ENCODE measurements at places on chromosomes 6 and 20. TPM values are rescaled to one million over a fixed set of nuclear protein-coding genes. Genes with fewer than 3 reads are reported as not detected.
A peak's percentile ranks its signal among the peaks of the same experiment; 100 is the strongest.

The AIG1 gene
- total RNA-seq = 35.9 TPM

The SLA2 gene
- total RNA-seq = 0.88 TPM

The ULBP1 gene
- not detected for total RNA-seq

The XKR7 gene
- total RNA-seq = not detected

The TIAM2 gene
- 77.1 TPM for total RNA-seq

The TNFRSF6B gene
- total RNA-seq = not detected

The COL9A1 gene
- 33.5 TPM for total RNA-seq

The BACH2 gene
- 14.7 TPM for total RNA-seq

The C6orf141 gene
- total RNA-seq = 2.8 TPM

The MRAP2 gene
- total RNA-seq = 1.9 TPM

DNA sequence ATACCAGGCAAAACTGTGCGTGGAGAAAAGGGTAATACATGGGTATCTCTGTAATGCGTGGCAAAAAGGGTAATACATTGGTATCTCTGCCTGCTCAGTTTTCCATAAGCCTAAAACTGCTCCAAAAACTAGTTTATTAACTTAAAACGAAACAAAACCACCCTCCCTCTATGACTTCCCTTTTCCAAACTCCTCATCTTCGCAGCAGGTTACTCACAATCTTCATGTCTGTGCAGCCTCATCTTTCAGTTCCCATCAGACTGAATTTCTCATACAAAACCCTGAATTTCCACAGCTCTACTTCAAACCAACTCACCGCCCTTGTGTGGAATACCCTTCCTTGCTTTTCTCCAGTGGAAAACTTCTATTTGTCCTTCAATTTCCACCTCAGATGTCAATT, 199.4 kb downstream of the PHACTR1 start:
- DNase-seq = no peak
- H3K4me3 ChIP-seq = no peak overlapping the region
- H3K4me1 ChIP-seq = no peaks in the 10 kb centered on the region
- no peaks in the 10 kb centered on the region for H3K36me3 ChIP-seq
- no peaks in the 10 kb centered on the region for H3K27me3 ChIP-seq

- H3K27me3 ChIP-seq = no peaks in the 10 kb centered on the region
- no peak overlapping the region for H3K27ac ChIP-seq
- DNase-seq = no peak
- H3K4me3 ChIP-seq = no peak overlapping the region
- H3K4me1 ChIP-seq = no peaks in the 10 kb centered on the region
- no peaks in the 10 kb centered on the region for H3K36me3 ChIP-seq
Observed at GRCh38 chr6:63389191-63389844, 69.5 kb upstream of the LGSN start.

GRCh38 chr6:26025047-26025893, 62.0 kb upstream of the HFE start:
- H3K4me1 ChIP-seq = no peaks in the 10 kb centered on the region
- no peaks in the 10 kb centered on the region for H3K36me3 ChIP-seq
- H3K4me3 ChIP-seq = no peak overlapping the region
- no peaks in the 10 kb centered on the region for H3K27me3 ChIP-seq

GRCh38 chr6:45835721-45836437, 179.8 kb downstream of the CLIC5 start:
- no peak for DNase-seq
- no peak overlapping the region for H3K4me3 ChIP-seq
- no peak overlapping the region for H3K27ac ChIP-seq
- no peaks in the 10 kb centered on the region for H3K27me3 ChIP-seq
- H3K4me1 ChIP-seq = no peaks in the 10 kb centered on the region
- no peaks in the 10 kb centered on the region for H3K36me3 ChIP-seq

DNA sequence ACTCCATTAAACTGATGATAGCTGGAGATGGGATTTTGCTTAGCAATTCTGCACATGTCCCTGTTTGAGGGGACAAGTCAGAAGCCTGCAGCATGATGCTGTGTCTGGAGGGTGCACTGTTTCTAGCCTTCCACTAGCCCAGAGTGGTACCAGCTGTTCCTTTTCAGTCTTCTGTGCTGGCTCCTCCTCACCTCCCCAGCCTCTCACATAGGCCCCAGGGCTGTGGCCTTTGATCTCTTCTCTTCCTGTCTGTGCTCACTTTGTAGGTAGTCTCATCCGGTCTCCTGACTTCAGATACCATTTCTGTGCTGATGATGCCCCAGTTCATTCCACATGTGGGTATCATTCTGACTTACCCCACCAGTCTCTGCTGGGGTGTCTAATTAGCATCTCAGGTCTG, 126.3 kb downstream of the HIVEP1 start:
- H3K36me3 ChIP-seq = no peaks in the 10 kb centered on the region
- no peak overlapping the region for H3K4me3 ChIP-seq
- no peak overlapping the region for H3K27ac ChIP-seq

GRCh38 chr6:28208111-28208659, 16.9 kb upstream of the ZSCAN9 start:
- H3K27me3 ChIP-seq = peaks cover 69% of the 10 kb centered on the region
- no peaks in the 10 kb centered on the region for H3K4me1 ChIP-seq
- no peak overlapping the region for H3K27ac ChIP-seq
- DNase-seq = no peak
- H3K4me3 ChIP-seq = no peak overlapping the region
- no peaks in the 10 kb centered on the region for H3K36me3 ChIP-seq

GRCh38 chr6:71199736-71200135, 88.9 kb upstream of the OGFRL1 start:
- no peaks in the 10 kb centered on the region for H3K27me3 ChIP-seq
- H3K27ac ChIP-seq = no peak overlapping the region
- H3K36me3 ChIP-seq = no peaks in the 10 kb centered on the region
- no peak overlapping the region for H3K4me3 ChIP-seq
- no peaks in the 10 kb centered on the region for H3K4me1 ChIP-seq

DNA sequence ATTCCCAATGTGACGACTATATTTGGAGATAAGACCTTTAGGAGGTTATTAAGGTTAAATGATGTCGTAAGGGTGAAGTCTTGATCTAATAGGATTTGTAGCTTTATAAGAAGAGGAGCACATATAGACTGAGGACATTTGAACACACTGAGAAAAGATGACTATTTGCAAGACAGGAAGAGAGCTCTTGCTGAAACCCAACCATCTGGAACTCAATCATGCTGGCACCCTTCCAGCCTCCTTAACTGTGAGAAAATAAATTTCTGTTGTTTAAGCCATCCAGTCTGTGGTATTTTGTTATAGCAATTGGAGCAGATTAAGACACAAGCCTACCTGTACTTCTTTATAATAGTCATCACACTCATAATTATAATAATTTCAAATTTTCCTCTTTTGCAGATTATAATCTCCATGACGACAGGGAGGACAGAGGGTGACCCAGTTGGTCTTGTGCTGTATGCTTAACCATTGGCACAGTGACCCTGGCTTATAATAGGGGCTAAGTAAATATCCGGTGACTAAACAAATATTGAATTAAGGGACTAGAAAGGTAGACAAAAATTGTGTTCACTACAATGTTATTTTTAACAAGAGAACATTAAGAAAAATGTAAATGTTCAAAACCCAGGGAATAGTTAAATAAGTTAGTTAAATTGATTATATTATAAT, 206.4 kb upstream of the HDDC2 start:
- H3K4me3 ChIP-seq = no peak overlapping the region
- no peak for DNase-seq
- H3K4me1 ChIP-seq = no peaks in the 10 kb centered on the region
- no peaks in the 10 kb centered on the region for H3K36me3 ChIP-seq
- no peak overlapping the region for H3K27ac ChIP-seq

- no peaks in the 10 kb centered on the region for H3K4me1 ChIP-seq
- H3K36me3 ChIP-seq = no peaks in the 10 kb centered on the region
- no peaks in the 10 kb centered on the region for H3K27me3 ChIP-seq
- H3K27ac ChIP-seq = no peak overlapping the region
Observed at GRCh38 chr20:57294550-57294949, 28.1 kb upstream of the BMP7 start.

GRCh38 chr6:83071023-83071422, 3.6 kb downstream of the DOP1A start:
- no peak for DNase-seq
- H3K4me3 ChIP-seq = no peak overlapping the region
- H3K27me3 ChIP-seq = no peaks in the 10 kb centered on the region

- peak overlapping the region; percentile 84 for H3K4me3 ChIP-seq
- H3K27ac ChIP-seq = peak overlapping the region; percentile 100
- DNase-seq = peak; percentile 83
Observed at GRCh38 chr6:32969685-32970412, 1.5 kb downstream of the BRD2 start.

DNA sequence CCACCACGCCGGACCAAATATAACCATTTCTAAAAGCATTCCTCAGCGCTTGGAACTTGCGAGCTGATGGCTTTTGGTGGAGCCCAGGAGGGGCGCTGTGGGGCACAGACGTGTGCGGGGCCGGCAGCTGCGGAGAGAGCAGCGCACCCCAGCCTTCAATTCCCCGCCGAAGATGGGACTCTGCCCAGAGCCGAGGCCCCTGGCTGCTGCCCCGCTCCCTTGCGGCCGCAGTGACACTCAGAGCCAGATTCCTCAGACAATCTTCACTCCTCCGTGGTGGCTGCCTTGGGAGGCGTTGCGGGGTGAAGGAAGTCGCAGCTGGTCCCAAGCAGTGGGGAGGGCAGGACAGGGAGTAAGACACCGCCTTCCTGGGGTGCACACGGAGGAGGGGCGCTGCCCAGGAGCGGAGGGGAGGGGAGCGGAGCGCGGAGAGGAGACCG, 87.7 kb downstream of the TMEM242 start:
- H3K27me3 ChIP-seq = no peaks in the 10 kb centered on the region
- no peaks in the 10 kb centered on the region for H3K36me3 ChIP-seq
- H3K27ac ChIP-seq = peak overlapping the region; percentile 89
- peak overlapping the region; percentile 44 for H3K4me3 ChIP-seq

DNA sequence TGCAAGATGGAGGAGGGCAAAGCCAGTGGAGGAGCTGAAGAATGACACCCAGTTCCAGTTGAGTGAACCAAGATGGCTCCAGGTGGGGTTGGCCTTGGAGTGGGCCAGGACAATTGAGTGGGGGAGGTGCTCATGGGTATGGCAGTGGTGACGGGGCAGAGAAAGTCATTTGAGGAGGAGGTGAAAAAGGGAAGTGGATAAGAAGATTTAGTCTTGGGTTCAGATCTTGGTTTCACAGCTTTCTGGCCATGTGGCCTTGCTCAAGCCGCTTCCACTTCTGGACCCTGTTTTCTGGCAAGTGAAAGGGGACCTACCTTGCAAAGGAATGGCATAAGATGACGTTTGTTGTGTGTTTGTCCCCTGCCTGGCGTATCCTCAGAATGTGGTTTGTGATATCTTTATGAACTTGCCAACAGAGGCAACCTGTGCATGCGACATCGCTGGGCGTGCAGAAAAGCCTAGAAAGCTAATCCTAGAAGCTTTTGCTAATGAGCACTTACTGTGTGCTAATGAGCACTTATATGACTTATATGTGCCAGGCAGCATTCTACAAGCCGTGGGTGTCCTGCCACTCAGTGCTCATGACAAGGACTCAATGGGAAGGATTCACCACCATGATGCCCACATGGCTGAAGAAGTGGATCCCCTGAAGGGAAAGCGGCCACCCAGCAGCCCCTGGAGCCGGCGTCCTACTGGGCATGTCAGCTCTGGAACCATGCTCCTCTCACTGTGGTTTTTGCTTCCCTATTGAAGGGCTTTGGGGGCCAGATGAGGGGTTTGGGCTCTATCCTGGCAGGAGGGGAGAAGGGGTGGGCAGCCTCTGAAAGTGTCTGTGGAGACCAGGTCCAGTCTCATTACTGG, 23.6 kb upstream of the STX16 start:
- no peak for DNase-seq
- H3K27ac ChIP-seq = no peak overlapping the region
- H3K4me1 ChIP-seq = no peaks in the 10 kb centered on the region
- no peaks in the 10 kb centered on the region for H3K27me3 ChIP-seq
- H3K36me3 ChIP-seq = no peaks in the 10 kb centered on the region

DNA sequence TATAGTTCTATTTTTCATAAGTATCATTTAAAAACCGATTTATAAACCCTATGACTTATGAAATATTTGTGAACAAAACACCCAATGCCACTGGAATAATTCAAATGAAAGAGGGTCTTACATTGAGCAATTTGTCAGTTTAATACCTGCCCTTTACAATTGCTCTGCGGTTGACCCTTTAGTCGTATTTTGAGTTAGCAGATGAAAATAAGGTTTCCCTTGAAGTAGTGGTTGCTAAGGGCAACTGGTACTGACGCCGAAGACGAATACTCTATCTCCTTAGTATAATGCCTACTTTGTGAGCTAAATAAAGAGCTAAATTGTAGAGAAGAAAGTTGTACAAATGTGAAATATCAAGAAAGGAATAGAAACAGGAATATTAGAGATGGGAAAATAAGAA, 69.4 kb downstream of the KCNQ5 start:
- H3K27me3 ChIP-seq = no peaks in the 10 kb centered on the region
- H3K27ac ChIP-seq = no peak overlapping the region
- DNase-seq = no peak
- no peaks in the 10 kb centered on the region for H3K4me1 ChIP-seq
- H3K4me3 ChIP-seq = no peak overlapping the region

- no peak overlapping the region for H3K27ac ChIP-seq
- no peaks in the 10 kb centered on the region for H3K36me3 ChIP-seq
- no peak overlapping the region for H3K4me3 ChIP-seq
- no peak for DNase-seq
- no peaks in the 10 kb centered on the region for H3K27me3 ChIP-seq
- no peaks in the 10 kb centered on the region for H3K4me1 ChIP-seq
Observed at GRCh38 chr20:4794846-4795245, 73.1 kb downstream of the PRND start.

- no peak for DNase-seq
- no peak overlapping the region for H3K27ac ChIP-seq
- H3K4me3 ChIP-seq = no peak overlapping the region
- H3K27me3 ChIP-seq = no peaks in the 10 kb centered on the region
Observed at GRCh38 chr20:12702312-12702711, 306.5 kb upstream of the SPTLC3 start.

GRCh38 chr6:105550955-105551620, 148.2 kb upstream of the PREP start:
- no peak overlapping the region for H3K27ac ChIP-seq
- no peaks in the 10 kb centered on the region for H3K36me3 ChIP-seq
- H3K4me3 ChIP-seq = no peak overlapping the region
- DNase-seq = no peak
- no peaks in the 10 kb centered on the region for H3K4me1 ChIP-seq

- no peak overlapping the region for H3K27ac ChIP-seq
- H3K36me3 ChIP-seq = no peaks in the 10 kb centered on the region
- H3K4me3 ChIP-seq = no peak overlapping the region
- no peak for DNase-seq
- H3K27me3 ChIP-seq = no peaks in the 10 kb centered on the region
Observed at GRCh38 chr20:24095756-24096155, 107.2 kb upstream of the GGTLC1 start.

DNA sequence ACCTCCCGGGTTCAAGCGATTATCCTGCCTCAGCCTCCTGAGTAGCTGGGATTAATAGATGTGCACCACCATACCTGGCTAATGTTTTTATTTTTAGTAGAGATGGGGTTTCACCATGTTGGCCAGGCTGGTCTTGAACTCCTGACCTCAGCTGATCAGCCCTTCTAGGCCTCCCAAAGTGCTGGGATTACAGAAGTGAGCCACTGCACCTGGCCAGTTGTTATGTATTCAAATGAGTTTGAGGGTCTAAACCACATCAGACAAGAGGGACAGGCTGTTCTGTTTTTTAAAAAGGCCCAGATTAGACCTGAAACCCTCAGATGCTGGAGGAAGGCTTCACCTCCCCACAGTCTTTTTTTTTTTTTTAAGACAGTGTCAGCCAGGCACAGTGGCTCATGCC, 4.1 kb upstream of the SPAG4 start:
- no peak for DNase-seq
- H3K4me1 ChIP-seq = no peaks in the 10 kb centered on the region
- H3K27me3 ChIP-seq = no peaks in the 10 kb centered on the region
- no peak overlapping the region for H3K27ac ChIP-seq
